ENCODE measurements at places on chromosomes 2 and 18. TPM values are rescaled to one million over a fixed set of nuclear protein-coding genes. Genes with fewer than 3 reads are reported as not detected.
A peak's percentile ranks its signal among the peaks of the same experiment; 100 is the strongest.

DNA sequence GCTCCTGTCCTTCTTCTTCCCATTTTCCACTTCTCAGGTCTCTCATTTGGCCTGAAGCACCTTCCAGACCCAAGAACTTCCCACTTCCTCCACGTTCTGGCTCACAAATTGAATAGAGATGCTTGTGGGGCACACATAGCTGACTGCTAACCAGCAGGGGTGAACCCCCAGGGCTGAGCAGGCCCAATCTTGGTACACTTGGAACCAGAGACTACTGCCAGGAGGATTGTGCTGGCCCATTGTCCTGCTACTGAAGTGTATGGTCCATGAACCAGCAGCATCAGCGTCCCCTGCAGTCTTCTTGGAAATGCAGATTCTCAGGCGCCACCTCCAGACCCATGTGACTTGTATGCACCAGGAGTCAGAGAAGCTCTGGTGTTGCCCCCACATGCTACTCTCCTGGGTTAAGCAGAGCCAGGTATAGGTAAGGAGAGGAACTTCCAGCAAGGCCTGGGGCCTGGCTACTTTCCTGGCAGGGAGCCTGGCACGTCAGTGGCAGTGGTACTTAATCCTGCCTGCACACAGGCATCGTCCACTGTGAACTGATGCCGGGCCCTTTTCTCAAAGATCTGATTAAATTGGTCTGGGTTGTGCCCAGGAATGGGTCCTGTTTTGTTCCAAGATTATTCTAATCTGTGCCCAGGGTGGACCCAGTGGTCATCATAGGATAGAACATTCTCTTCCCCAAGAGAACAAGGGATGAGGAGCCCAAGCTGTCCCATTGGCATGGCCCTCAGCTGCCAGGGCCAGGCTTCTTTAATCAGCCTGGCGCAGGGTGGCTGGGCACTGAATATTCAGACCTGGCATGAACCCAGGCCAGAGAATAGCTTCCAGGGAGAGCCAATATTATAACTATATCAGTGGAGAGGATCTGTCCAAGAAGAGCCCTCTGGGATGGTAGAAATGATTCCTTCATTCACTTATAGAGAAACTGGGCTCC, 248.7 kb downstream of the SOX11 start:
- peak; percentile 22 for DNase-seq
- peak overlapping the region; percentile 26 for H3K27ac ChIP-seq
- H3K27me3 ChIP-seq = no peaks in the 10 kb centered on the region
- H3K4me1 ChIP-seq = no peaks in the 10 kb centered on the region
- no peaks in the 10 kb centered on the region for H3K36me3 ChIP-seq

DNA sequence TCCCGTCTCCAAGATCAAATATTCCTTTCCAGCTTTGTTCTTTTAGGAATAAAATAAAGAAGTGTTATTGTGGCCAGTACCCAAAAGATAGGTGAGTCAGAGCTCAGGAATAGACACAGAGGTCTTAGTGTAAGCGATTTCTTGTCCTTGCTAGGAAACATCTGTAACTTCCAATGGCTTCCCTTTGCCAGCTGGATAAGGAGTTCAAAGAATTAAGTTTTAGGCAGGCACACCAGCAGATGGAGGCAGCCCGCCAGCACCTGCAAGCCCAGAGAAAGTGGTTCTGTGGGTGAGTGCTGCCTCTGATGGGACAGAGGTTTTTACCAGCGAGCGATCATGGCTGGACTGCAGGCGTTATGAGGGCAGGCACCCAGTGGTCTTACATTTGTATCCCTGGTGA, 125.4 kb downstream of the MGAT5 start:
- H3K27ac ChIP-seq = no peak overlapping the region
- H3K4me3 ChIP-seq = no peak overlapping the region
- DNase-seq = no peak

Gene CRYGC
- not detected for total RNA-seq

DNA sequence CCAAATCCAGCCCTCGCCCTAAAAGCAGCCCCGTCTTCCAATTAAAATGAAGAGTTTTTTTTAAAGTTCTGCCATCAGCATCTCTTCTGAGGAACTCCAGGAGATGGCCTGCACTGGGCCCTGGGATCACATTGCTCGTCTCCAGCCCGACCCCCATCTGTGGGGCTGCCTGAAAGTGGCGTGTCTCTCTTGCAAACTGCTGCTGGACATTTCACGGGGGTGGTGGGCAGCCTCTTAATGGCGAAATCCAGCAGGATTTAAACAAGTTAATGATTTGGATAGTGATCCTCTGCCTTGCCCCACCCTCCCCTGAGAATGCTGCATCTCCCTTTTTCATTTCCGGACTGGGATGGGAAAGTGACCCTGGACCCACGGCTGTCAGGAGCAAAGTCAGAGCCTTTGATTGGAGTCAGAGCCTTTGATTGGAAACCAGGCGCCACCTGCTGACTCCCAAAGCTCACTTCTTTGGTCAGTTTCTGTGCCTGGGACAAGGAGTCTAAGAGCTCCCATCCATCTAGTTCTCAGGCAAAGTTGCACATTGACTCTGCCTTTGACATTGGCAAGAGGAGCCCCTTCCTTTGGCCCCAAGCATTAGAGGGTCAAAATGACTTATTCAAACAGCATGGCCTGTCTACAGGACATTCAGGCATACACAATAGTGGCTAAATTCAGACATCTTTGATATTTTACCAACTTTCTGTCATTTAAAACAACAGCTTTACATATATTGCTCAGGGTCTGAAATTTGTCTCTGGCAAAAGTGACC, 155.2 kb downstream of the SH3BP4 start:
- H3K4me3 ChIP-seq = no peak overlapping the region
- peaks cover 9% of the 10 kb centered on the region for H3K4me1 ChIP-seq
- DNase-seq = peak; percentile 69
- no peak overlapping the region for H3K27ac ChIP-seq
- H3K36me3 ChIP-seq = no peaks in the 10 kb centered on the region

GRCh38 chr2:167381349-167381748, 493.1 kb downstream of the XIRP2 start:
- no peaks in the 10 kb centered on the region for H3K36me3 ChIP-seq
- H3K4me1 ChIP-seq = no peaks in the 10 kb centered on the region
- H3K27ac ChIP-seq = no peak overlapping the region
- H3K27me3 ChIP-seq = no peaks in the 10 kb centered on the region

Gene G6PC2
- total RNA-seq = not detected

Gene SLC4A5
- 2.1 TPM for total RNA-seq

DNA sequence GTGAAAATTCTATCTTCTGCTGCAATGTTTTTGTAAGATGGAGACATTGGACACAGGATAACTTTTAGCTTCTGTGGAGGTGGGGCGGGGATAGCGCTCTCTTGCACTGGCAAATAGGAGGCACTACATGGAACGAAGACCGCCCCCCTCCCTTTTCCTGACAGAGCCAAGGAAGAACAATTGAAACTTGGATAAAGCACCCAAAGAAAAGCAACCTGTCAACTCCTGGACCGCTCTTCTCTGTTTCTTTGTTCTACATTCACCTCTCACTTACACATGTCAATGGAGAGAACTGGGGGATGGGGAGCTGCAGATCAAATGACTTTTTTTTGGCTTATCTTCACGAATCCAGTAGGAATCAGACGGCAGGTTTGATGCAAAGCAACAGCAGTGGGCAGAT, 126.3 kb upstream of the CHAC2 start:
- no peak for DNase-seq
- no peak overlapping the region for H3K4me3 ChIP-seq
- H3K36me3 ChIP-seq = no peaks in the 10 kb centered on the region
- no peaks in the 10 kb centered on the region for H3K27me3 ChIP-seq

DNA sequence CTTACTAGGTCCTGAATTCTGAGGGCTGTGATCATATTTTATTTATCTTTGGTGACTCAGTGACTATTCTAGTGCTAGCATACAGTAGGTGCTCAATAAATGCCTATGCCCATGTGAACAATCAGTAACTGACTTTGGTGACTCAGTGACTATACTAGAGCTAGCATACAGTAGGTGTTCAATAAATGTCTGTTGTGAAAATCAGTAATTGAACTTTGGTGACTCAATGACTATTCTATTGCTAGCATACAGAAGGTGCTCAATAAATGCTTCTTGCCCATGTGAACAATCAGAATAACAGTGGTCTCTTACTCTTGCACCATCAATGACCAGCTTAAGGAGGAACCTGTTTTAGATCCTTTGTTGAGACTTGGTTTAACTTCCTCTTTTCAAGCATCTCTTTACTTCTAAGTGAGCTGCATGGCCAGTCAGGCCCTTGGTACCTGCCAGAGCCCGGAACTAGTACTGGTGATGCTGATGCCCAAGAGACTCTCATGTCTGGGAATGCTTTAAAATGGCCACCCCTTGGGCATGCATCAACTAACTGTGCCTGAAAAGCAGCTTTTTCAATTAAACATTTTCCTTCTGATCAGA, 214.9 kb upstream of the SPRED2 start:
- no peak overlapping the region for H3K27ac ChIP-seq
- no peaks in the 10 kb centered on the region for H3K4me1 ChIP-seq
- H3K4me3 ChIP-seq = no peak overlapping the region
- no peaks in the 10 kb centered on the region for H3K36me3 ChIP-seq

DNA sequence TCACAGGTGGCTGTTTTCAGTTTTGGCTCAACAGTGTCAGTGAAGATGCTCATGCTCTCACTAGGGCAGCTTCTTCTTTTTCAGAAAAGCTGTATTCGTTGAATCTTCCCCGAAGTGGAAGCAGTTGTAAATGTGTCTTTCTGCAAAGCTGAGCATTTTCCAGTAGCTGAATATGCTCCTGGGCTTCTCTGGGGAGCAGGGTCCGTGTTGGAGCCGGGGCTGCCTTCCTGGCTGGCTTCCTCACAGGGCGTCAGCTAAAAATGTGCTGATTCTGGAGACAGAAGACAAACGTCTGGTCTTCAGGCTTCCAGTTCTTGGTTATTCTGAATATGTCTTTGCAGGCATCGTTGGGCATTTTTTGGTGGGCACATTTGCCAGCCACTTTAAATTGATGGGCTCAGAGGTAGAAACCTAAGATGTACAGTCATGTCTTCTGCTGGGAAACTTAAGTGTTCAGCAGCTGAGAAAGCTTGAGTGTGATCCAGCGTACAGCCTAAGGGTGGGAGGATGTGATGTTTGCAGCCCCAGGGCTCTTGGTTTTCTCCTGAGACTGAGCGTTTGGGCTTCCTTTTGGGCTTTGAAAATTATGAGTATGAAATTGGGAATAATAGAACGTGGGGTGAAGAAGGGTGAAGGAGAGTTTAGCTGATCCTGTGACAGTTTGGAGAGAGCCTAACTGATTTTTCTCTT, 19.0 kb downstream of the SETBP1 start:
- H3K4me3 ChIP-seq = no peak overlapping the region
- H3K36me3 ChIP-seq = no peaks in the 10 kb centered on the region
- H3K27me3 ChIP-seq = no peaks in the 10 kb centered on the region
- peak overlapping the region; percentile 13 for H3K27ac ChIP-seq
- H3K4me1 ChIP-seq = peaks cover 45% of the 10 kb centered on the region
- no peak for DNase-seq

Gene NEB
- total RNA-seq = 1.8 TPM

DNA sequence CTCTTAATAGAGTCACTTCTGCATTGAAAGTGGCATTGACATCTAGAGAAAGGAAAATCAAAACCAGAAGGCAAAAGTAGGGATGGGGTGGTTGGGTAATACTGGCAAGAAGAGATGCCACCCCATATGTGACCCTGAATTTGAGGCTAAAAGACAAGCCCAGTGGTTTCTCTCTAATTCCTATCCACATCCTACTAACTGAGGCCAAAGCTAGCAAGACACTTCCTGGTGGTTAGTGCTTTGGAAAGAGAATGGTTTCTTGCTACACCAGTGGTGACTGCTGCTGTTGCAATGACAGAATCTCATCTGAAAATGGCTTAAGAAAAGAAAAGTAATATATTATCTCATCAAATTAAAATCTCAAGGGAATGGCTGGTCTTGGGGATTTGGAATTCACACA, 640.6 kb downstream of the EPHA4 start:
- no peaks in the 10 kb centered on the region for H3K27me3 ChIP-seq
- no peaks in the 10 kb centered on the region for H3K36me3 ChIP-seq
- H3K27ac ChIP-seq = no peak overlapping the region
- no peaks in the 10 kb centered on the region for H3K4me1 ChIP-seq
- DNase-seq = no peak

Gene VIL1
- total RNA-seq = not detected

Gene SYT4
- not detected for total RNA-seq

Gene CREG2
- not detected for total RNA-seq

Gene ALKAL2
- 7.9 TPM for total RNA-seq

GRCh38 chr2:55837073-55837472, 86.5 kb downstream of the EFEMP1 start:
- no peak for DNase-seq
- H3K27me3 ChIP-seq = no peaks in the 10 kb centered on the region
- no peak overlapping the region for H3K27ac ChIP-seq
- no peaks in the 10 kb centered on the region for H3K36me3 ChIP-seq
- H3K4me1 ChIP-seq = peaks cover 8% of the 10 kb centered on the region

Gene SCN1A
- 1.3 TPM for total RNA-seq
